AG20443 (cell line): ENCODE measurements at places on chromosomes 3 and 15.

DNA sequence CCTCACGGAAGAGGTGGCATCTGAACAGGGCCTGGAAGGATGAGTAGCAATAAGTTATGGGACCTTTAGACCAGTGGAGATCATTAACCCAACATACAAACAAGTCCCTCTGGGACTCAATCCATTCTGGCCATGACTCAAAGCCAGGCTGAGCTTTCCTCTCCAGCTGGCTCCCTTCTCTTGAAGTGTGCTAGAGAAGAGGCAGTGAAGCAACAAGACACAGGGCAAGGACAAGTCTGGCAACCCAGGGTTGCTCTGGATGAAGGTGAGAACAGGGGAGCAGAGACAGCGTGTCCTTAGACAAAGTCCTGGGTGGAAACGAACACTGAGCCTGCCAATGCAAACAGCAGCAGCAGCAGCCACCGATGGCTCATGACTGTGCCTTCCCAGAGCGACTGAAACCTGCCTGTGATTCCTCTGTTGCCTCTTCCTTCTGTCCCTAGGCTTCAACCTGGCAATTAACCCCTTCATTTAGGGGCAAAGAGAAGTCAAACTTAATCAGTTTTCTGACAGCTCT, 86.8 kb downstream of the BDH1 start:
- DNase-seq: peak; percentile 22

GRCh38 chr3:142088522-142088921, 60.8 kb downstream of the TFDP2 start:
- DNase-seq: no peak

GRCh38 chr15:74540161-74540760, 759 bp upstream of the ARID3B start:
- DNase-seq: peak; percentile 9

DNA sequence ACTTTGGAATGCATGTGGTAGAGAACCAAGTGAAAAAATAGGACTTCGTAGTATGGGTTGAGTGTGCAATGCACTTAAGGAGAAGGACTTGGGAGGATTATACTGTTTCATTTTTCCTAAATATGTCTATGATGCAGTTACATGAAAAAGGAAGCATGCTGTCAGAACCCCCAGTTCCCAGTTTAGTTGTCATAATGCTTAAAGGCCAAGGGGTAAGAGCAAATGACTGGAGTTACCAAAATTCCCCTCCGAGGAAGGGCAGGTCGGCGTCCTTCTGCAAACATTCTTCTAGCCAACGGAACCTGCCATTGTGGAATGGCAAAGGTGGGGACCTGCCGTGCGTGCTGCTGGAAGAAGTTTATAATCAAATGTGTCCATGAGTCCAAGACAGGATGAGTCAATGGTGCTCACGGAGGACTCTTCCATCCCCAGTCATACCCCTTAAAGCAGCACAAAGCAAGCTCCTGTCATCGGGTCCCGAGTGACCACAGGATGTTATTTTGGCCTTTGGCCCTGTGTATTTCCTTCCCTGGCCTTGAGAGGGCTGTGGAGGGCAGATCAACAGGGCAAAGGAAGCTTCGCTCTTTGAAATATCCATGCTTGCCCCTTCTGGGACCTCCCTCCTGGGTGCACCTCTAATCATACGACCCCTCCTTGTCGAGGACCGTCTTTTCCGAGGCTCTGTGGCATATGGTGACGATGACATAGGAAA, 93.2 kb downstream of the SLCO3A1 start:
- no peak for DNase-seq

- DNase-seq: peak; percentile 15
Measured at GRCh38 chr15:57025264-57025926, 107.0 kb downstream of the TCF12 start.

DNA sequence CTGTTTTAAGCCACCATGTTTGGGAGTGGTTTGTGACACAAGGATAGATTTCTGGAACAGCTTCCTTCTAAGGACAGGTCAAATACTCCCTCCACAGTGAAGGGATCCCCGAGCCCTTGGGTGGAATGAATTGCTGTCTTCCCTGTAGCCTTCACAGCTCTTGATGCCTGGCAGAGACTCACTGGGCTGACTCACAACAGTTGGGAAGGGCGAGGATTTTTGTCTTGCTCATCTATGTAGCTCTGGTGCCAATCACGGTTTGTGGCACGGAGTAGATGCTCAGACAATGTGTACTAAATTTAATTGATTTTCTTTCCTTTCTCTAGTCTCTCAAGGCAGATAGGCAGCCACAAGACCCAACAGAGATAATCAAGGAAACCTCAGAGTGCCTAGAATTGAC, 27.0 kb downstream of the CRYGS start:
- no peak for DNase-seq

DNA sequence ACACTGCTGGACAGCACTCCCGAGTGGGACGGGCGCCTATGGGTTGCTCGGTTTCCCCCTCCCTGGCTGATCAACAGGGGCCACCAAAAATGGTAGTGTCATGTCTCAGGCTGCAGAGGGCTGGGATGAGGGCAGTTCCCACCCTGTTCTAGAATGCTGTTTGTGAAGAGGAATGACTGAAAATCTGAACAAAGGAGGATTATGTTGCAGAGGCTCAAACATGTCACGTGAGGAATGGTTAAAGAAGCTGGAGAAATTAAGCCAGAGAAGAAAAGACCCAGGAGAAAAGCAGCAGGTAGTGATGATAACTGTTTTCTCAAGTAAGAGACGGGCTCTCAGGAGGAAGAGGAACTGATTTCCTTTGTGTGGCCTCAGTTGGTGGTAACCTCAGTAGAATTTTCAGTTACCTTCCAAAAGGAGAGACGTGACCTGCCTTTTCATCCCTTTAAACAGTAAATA, 10.4 kb downstream of the SPG21 start:
- DNase-seq: no peak

DNA sequence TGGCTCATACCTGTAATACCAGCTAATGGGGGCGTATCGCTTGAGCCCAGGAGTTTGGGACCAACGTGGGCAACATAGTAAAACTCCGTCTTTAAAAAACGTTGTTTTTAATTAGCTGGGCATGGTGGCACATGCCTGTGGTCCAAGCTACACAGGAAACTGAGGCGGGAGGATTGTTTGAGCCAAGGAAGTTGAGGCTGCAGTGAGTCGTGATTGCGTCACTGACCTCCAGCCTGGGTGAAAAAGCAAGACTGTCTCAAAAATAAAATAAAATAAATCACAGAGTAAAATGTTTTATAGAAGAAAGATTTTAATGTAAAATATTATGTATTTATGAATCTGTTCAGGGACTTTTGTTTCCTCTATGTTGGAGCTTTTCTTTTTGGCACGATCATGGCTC, 15.3 kb upstream of the STRIT1 start:
- DNase-seq: no peak

DNA sequence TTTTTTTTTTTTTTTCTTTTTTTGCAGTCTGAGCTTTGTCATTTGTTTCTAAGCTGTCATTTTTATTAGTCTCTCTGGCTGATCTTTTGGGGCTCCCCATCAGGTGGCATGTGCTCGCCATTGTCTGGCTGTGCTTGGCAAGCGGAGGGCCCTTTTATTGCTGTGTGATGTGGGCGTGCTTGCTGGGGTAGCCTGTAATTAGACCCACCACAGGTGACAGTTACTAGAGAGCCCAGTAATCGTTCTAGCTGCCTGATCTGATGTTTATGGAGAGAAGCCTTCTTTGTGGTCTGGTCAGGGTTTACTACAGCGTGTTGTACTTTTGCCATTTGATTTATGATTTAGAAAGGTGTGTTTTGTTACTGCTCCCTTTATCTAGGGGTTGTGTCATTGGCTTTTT, 179.9 kb downstream of the MCTP2 start:
- DNase-seq: no peak

- no peak for DNase-seq
Measured at GRCh38 chr3:120420360-120420759, 30.4 kb downstream of the FSTL1 start.

GRCh38 chr3:1007866-1008265, 85.0 kb upstream of the CNTN6 start:
- no peak for DNase-seq

- DNase-seq: no peak
Measured at GRCh38 chr3:41853540-41854196, 108.2 kb downstream of the ULK4 start.

GRCh38 chr3:105611304-105612192, 244.8 kb downstream of the ALCAM start:
- DNase-seq: no peak

DNA sequence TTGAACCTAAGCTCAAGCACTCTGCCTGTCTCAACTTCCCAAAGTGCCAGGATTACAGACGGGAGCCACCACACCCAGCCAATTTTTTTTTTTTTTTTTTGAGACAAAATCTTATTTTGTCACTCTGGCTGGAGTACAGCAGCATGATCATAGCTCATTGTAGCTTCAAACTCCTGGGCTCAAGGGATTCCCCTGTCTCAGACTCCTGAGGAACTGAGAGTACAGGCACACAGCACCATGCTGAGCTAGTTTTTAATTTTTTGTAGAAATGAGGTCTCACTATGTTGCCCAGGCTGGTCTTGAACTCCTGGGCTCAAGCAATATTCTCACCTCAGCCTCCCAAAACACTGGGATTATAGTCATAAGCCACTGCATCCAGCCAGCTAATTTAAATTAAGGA, 36.8 kb upstream of the SUCLG2 start:
- DNase-seq: no peak

DNA sequence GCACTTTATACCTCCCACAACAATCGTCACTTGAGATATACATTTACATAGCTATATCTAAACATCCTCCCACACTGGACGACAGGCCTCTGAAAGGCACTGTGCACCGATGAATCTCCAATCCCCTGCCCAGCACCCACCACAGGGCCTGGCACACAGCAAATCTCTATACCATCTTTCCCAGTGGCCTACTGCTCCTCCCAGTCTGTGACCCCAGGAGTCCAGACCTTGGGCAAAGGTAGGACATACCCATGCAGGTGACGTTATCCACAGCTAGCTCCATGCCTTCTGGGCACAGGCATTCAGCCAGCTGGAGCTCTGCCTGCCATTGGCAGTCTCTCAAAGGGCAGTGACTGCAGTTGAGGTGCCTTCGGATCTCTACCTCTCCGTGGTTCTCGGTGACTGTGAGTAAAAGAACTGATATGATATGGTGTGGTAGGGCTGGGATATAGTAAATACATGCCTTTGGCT, 5.8 kb downstream of the LTK start:
- DNase-seq: no peak

- DNase-seq: no peak
Measured at GRCh38 chr15:78304216-78305066, 5.0 kb upstream of the SKIC8 start.
